ENCODE measurements at places on chromosomes 16 and 17.

- DNase-seq: no peak
Measured at GRCh38 chr17:74380959-74381808, 13.9 kb downstream of the GPR142 start.

GRCh38 chr17:4515501-4515900, 16.8 kb downstream of the SPNS2 start:
- DNase-seq: no peak

GRCh38 chr16:64784635-64785034, 337.2 kb downstream of the CDH11 start:
- no peak for DNase-seq

DNA sequence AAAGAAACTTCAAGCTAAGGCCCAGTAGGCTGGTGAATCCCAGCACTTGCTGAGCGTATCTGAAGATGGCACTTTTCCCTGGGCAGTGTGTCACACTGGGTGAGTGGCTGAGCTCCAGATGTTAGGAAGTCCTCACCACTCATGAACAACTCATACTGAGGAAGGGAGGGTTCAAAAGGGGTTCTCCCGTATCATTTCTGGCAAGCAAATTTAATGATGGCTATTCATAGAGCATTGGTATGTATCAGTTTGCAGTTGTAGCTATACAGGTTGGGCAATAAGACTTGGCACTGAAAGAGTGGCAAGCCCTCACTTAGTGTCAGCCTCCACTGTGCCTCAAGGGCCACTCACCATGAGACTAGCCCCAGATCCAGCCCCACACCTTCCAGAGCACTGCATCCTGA, 10.7 kb downstream of the GFOD2 start:
- no peak for DNase-seq

- DNase-seq: no peak
Measured at GRCh38 chr17:19009970-19010369, 5.4 kb upstream of the FAM83G start.

- DNase-seq: no peak
Measured at GRCh38 chr16:24054741-24055491, 201.2 kb upstream of the CACNG3 start.

DNA sequence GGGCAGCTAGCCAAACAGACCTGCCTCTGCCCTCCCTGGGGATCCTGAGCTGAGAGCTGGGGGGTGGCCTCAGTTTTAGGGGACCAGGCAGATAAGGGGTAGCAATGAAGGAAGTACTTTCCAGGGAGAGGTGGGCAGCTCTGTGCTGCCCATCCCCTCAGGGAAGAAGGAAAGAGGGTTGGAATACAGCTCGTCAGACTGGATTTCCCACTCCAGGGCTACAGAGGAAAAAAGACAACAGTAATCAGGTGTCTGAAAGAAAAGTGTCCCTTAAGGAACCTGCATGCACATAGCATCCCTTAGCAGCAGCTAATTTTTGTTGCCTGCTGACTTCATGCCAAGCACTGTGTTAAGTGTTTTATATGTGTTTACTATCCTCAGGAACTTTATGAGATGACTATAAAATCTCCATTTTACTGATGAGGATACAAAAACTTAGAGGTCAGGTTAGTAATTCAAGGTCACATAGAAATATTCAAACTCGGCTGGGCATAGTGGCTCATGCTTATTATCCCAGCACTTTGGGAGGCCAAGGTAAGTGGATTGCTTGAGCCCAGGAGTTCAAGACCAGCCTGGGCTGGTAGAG, 3.2 kb upstream of the MRPL58 start:
- no peak for DNase-seq

- no peak for DNase-seq
Measured at GRCh38 chr17:15663691-15664090, 20.4 kb downstream of the TRIM16 start.

DNA sequence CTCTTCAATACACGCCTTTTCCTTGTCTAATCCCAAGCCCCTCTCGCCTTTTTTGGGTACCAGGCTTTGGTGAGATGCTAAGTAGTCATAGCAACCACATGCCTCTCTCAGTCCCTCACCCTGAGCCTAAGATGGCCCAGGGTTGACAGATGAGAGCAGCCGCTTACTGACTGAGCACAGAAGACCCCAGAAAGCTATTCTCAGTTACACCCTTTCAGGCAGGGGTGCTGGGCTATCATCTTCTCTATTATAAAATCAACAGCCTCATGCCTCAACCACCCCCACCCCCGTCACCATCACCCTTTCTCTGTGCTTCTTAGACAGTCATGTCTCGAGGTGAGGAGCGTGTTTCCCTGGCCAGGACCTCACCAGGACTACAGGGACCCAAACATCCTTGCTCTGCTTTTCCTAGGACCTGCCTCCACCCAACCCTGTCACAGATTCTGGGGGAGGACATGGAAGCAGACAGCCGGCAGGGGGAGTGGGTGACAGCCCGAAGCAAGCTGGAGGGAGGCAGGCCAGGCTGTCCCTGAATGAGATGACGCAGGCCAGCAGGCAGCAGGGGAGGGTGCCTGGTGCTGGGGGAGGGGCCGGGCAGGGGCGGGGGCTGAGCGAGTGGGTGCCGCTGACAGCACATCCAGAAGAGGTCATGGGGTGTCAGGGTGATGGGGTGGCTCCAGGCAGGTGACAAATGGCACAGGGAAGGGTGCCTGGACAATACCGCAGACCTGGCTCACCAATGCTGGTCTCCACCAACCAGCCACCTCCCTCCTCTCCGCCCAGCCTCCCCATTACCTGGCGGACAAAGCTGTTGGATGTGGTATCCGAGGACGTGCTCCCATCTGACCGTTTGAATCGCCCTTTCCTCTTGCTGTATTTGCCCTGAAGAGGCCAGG, 3.1 kb downstream of the CACNB1 start:
- no peak for DNase-seq

DNA sequence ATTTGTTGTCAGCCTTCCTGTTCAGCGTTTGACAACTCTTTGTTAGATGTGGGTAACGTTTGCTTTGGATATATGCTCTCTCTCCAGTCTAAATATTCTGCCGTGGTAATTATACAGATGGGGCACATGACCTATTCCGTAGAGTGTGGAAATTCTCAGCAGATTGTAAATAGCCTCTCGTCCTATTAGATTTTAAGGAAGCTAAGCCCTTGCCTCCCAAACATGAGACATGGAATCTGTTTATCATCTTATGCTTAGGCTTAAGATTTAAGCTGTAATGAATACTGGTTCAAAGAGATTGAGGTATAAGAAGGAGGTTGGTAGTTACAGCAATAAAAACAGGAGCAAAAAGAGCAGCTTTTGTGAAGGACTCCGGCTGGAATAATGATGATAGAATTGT, 87.4 kb downstream of the RBFOX1 start:
- DNase-seq: no peak

- DNase-seq: no peak
Measured at GRCh38 chr16:6008670-6009069, 911.1 kb upstream of the EEF2KMT start.

DNA sequence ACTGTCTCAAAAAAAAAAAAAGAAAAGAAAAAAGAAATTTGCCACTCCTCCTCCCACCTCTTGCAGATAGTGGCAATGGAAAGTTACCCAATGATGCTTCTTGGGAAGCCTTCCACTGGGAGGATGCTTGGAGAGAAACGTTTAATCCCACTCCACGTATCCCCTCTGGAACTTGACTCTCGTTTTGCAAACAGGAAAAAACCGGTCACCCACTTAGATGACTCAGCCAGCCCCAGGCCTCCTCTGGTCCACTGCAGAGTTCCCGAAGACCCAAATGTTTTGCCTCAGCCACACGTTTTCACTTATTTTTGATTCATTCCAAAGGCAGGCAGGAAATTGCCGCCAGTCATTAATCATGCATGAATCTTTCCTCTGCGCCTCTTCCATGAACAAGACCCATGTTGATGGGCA, 9.3 kb upstream of the TNFRSF17 start:
- DNase-seq: no peak

Data from stimulated activated CD4-positive, alpha-beta T cell treated with anti-CD3 and anti-CD28 coated beads, Interleukin-1b, Interleukin-23, amount 100 ng/mL, for 24 hours (primary cell).